Skeletal muscle cell (primary cell): ENCODE measurements at places on chromosomes 11 and 22.

DNA sequence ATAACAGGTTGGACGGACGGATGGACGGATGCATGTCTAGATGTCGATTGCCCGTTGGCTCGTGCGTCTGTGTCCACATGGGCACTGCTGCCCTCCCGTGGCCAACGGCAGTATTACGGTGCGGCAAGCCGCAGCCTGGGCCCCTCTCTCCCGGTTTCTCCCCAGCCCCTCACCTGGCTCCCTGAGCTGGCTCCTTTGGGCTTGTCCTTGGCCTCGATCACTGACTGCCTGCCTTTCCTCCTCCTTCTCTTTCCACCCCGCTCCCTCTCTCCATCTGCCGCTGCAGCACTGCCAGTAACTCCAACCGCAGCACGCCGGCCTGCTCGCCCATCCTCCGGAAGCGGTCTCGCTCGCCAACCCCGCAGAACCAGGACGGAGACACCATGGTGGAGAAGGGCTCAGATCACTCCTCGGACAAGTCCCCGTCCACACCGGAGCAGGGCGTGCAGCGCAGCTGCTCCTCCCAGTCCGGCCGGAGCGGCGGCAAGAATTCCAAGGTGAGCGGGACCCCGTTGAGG is 77.3 kb downstream of the SCN3B start:
- no peak for DNase-seq

GRCh38 chr11:96112192-96113128 is 188.6 kb upstream of the MTMR2 start:
- DNase-seq = no peak

DNA sequence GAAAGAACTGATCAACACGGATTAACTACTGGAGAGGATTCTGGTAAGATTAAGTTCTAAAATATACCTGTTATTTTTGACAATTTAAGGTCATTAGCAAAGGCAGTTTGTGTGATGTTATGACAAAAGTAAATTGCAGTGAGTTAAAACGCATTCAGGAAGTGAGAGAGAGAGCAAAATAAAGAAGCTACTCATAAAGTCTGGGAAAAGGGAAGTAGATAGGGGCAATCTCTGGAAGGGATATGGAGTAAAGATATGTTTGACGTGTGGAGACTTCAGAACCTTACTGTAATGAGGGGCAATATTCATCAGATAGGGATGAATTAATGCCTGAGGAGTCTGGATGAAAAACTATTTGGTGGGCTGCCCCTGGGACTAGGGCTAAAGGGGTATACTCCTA is 16.8 kb downstream of the OR56B4 start:
- no peak for DNase-seq

DNA sequence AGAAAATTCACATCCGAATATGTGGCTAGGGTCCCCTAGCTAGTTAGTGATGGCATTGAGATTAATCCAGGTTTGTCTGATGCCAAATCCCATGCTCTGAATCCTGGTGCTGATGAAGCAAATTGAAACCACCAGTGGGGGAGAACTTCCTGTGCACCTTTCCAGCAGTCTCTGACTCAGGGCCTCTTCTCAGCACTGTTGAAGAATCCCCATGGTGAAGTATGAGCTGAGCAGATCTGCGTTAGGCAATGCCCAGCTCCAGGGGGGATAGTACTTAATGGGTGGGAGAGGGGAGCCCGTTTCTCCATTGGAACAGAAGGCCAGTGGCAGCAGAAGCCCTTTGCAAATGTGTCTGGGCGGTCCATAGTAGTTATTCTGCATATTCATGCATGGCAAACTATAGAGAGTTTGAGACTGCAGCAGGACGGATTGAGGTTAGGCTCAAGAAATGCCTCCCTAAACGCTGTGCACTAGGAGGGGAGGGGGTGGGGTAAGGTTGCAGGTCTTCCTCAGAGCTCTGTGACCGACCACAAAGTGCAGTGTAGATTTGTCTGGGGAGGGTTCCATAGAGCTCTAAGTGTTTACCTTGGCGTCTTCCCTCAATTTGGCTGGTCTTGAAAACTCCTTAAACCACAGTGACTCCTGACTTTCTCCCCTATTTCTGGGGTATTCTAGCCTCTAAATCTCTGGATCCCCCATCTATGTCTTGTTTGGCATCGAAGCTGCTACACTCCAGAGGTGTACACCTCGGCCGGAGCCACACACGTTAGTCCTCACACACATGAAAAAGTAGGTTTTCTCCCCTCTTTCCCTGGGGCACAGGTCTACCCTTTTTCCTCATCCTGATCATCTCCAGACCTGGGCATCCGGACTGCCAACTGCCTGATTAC is 4.8 kb downstream of the POU2F3 start:
- DNase-seq = peak; percentile 9

- DNase-seq = no peak
Measured at GRCh38 chr11:34792814-34793258, 123.3 kb downstream of the APIP start.

- DNase-seq = no peak
Measured at GRCh38 chr11:70712471-70712870, 314.1 kb downstream of the CTTN start.

DNA sequence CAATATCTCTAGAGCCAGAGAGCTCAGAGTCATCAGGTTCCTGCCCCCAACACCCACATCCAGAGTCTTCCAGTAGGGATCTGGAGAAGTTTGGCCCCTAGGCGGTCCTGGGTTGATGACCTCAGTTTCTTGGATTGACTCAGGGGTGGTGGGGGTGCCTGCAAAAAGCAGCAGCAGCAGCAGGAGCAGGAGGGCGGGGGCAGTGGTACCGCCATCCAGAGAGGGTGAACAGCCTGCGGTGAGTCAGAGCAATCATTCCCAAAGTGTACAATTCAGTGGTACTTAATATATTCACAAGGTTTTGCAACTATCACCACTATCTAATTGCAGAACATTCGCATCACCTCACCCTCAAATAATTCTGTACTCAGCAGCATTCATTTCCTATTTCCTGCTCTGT is 9.9 kb upstream of the SEC14L3 start:
- peak; percentile 8 for DNase-seq

- DNase-seq = no peak
Measured at GRCh38 chr22:21650823-21651520, 8.9 kb downstream of the SDF2L1 start.

GRCh38 chr11:114439229-114440120 is at the start of gene REXO2:
Gene REXO2, plus strand, starts transcription at chr11:114439467. Its CDS starts 62 bp downstream, at chr11:114439529.
- peak; percentile 84 for DNase-seq

DNA sequence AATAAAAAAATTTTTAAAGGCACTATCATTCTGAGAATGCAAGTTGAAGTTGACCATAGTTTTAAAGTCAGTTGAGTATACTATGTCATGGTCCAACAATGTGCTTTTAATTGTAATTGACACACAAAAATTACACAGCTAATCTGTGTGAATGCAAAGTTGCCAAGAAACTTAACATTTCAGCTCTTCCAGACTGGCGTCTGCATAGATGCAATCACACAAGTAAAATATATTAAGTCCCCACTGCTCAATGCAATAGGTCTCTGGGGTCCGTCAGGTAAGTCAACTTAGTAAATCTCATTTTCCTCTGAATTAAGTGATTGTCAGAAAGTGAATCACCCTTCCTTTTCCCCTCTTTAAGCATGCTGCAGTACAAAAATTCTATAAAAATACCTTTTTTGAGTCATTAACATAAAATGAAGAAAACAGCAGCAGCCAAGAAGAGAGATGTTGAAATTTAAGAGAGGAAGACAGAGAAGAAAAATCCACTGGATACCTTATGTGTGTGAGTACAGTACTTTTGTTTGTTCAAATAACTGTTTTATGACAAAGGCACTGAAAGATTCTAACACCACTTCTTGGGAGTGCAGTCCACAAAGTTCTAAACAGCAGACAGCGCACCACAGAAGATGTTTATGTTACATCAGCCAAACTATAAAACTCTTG is 5.1 kb downstream of the FZD4 start:
- no peak for DNase-seq

DNA sequence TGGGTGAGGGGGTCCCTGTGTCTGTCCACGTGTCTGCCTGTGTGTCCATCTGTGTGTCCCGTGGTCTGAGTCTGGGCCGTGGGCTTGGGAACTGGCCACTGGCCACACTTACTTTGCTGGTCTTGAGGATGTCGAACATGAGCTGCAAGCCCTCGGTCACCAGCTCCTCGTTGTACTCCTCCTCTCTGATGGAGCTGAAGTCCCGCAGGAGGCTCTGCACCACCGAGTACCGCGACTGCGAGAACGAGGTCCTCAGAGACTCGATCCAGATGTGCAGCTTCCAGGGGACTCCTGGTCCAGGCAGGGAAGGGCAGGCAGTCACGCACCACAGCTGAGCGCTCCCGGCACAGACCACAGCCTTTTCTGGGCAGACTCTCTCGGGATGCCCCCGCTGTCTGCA is 55.4 kb downstream of the NAT10 start:
- no peak for DNase-seq

DNA sequence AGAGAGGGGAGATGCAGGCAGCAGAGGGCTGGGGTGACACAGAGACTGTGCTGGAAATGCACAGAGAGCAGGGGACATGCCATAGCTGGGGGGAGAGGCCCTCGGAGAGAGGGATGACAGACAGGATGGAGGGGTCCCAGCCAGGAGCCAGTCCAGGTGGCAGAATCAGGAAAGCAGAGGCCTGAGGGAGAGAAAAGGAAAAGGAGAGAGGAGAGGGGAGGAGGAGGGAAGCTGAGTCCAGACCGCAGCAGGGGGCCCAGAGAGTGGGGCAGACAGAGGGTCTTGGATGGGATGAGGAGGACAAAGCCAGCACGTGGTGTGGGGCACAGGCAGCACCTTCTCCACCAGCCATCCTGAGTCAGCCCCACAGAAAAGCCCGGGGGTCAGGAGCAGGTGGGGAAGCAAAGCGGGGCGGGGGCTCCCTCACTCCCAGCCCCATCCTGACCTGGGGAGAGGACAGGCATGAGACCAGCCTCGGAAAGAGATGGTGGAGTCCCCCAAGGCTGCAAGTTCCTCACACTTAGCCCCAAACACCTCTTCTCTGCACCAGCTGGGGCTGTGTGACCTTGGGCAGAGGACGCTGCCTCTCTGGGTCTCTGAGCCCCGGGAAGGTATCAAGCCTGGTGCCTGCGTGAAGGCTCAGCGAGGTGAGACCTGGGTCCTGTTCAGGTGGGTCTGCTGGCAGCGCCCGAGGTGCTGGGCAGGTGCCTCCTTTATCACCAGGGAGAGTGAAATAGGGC is 48.0 kb downstream of the IGLL1 start:
- DNase-seq = no peak

DNA sequence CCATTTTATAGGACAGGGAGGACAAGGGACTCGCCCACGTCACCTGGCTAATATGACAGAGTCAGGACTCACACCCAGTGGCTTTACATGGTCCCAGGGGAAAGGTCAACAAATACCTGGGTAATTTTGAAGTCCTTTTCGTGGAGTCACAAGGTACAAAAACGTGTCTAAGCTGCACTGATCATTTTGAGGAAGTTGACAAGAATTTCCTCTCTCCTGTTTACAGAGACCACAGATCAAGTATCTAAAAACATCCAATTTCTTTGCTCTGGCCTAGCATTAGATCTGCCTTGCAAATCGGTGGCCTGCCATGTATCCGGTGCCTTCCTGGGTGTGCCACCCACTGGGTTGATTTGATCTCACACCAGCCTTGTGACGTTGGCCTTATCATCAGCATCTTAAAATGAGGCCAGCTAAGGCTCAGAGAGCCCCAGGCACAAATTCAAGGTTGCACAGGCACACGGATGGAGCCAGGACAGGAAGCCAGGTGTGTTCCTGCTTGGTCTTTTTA is 17.6 kb downstream of the GDPD5 start:
- DNase-seq = no peak

DNA sequence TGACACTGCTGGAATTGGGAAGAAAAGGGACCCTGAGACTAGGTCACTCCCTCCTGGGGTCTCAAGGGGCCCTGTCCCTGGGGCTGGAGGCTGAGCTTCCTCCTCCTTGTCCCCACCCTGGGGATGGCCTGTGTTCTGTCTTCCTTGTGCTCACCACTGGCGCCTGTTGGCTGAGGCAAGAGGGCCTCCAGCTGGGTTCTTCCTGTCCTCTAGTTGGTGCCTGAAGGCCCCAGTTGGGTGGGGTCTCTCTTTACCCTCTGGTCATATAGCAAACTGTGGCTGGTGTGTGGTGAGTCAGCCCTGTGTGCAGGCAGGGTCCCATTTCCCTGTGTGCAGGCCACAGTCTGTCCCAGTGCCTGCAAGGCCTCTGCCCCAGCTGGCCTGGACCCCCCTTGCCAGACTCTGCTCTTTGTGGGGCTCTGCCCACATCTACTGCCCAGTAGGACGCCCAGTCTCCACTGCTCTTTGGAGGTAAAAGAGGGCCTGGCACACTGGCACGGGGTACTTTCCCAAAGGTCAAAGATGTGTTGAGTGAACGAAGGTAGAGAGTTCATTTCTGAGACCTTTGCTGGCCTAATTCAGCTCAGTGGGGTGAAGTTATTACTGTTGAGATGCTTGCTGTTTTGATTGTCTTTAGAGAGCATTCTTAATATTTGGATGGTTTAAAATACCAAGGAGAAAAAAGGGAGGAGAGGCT is 55.1 kb upstream of the CLDN5 start:
- no peak for DNase-seq

DNA sequence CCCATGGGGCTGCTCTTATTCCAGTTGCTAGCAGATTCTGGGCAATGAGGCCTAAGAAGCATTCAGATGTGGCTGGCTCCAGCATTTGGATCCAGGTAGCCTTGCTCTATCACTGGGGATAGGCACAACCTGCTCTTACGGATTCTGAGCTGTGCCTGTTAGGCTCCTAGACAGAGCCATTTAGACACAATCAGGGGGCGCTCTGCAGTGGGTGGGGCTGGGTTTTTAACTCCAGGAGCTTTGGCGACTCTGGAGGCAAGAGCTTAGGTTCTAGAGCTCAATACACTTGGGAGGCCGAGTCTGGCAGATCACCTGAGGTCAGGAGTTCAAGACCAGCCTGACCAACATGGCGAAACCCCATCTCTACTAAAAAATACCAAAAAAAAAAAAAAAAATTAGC is 32.0 kb downstream of the KCNC1 start:
- no peak for DNase-seq
